T-cell (primary cell): ENCODE measurements at places on chromosomes 7 and 10.

DNA sequence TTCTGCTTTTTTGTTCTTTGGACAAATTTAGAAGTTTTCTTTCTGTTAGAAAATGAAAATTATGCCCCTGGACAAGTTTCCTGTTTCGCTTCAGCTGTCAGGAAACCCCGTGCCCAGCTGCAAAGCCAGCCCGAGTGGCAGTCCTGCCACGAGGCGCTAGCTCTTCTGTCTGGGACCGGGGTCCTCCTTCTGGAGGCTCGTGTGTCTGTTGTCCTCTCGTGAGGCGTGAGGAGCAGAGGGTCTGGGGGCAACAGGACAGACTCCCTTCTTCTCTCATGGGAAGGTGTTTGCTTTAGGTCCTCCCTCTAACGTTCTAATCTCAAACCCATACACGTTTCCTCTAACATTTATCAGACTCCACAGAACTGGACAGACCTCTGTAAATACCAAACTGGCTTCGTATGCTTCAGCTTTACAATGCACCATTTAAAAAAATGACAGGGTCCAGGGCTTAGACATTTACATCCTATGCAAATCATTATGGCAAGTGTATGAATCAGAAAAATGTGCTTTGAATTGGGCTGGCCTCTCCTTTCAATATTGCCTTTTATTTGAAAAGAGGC, 184.5 kb upstream of the SHH start:
- DNase-seq, result no peak

DNA sequence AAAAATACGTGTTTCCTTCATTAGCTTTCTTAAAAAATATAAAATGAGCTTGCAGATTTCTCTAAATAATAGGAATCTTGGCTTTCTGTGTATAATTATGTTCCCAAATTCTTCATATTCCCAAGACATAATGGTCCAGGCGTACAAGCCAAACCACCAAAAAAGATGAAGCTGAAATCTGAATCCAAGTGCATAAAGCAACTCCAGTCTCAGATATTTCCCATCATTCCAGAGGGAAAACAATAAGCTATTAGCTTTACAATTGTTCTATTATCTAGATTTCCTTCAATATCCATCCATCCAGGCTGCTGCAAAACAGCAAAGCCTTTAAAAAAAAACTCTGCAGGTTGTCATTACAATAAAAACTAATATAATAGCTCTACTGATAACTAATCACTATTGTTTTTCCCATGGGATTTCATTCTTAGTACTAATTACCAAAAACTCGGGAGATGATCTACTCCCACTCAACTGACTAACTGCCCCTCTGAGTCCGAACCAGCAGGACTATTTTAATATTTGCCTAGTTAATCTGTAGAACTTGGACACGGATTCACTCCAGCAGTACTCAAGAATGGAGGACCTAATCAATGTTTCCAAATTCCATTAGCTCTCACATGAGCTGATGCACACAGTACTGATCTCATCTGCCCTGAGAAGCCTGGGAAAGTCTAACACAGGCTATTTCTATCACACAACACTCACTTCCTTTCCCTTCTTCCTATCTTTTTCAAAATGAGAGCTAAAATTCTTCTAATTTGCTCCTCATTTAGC, 108.9 kb upstream of the ASAH2 start:
- DNase-seq, result no peak

DNA sequence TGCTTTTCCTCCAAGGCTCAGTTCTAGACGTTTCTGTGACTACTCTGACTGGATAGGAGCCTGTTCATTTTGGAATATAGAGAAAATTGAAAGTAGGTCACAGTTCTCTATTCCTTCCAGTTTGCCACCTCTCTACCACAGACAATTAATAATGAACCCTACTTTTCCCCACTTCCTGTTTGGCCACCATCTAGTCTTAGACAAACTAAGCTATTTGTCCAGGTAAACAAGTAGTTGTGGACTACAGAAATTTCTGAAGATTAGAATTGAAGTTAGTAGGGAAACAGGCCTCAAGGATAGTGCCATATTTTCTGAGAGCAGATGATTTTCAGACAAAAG, 87.0 kb downstream of the AUTS2 start:
- no peak for DNase-seq

GRCh38 chr10:122504610-122504950, 43.2 kb downstream of the HTRA1 start:
- DNase-seq, result no peak

DNA sequence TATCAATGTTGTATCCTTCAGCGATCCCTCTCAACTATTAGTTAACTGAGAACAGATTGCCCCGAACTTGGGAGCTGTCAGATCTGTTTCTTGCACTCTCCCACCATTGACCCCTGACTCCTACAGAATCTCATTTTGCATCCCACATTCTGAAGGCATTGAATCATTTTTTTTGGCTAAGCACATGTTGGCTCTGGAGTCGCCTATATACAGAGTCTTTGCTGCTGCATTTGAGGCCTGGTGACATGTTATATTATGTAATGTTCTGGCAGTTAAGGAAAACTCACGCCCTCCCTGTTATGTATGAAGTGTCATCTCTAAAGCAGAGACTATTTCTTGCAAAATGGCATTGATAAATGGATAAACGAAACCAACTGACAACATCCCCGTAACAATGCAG, 159.2 kb upstream of the ITGB1 start:
- DNase-seq, result no peak
